H4 (cell line): ENCODE measurements at places on chromosomes 12 and 14.

- DNase-seq = no peak
Observed at GRCh38 chr12:34395056-34396005, 373.0 kb downstream of the ALG10 start.

GRCh38 chr14:64954491-64955240, 12.1 kb upstream of the GPX2 start:
- no peak for DNase-seq

DNA sequence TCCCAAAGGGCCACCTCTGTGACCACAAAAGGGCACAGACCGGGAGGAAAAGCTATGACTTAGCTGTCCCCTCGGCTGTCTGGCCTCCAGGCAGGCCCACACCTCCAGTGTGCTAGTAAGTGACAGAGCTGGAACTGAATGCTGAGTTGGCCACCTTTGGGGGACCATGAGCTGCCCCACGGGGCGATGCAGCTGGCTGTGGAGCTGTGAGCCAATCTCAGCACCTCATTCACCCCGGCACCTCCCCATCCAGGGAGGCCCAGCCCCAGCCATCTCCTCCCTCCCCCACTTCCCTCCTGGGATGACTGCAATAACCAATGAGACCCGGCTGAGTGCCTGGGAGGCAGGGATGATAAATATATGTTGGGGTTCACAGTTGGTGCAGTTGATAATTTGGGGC, 12.2 kb upstream of the TESC start:
- no peak for DNase-seq

- DNase-seq = no peak
Observed at GRCh38 chr14:63855281-63855680, 2.5 kb downstream of the SYNE2 start.

- DNase-seq = no peak
Observed at GRCh38 chr14:77375973-77376770, 722 bp downstream of the TMED8 start.

DNA sequence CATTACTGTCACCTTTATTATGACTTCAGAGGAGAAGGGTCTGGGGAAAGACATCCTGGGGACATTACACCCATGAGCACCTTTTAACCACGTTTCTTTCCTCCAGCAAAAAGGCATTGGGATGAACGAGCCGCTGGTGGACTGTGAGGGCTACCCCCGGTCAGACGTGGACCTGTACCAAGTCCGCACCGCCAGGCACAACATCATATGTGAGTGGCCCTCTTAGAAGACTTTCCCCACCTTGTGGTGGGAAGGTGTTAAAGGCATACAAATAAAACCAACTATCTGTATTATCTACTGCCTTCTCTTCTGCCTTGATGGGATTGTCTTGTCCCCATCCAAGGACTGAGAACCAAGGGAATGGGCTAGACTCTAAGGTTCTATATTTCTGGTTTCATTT, 6.0 kb downstream of the PSMD9 start:
- no peak for DNase-seq

DNA sequence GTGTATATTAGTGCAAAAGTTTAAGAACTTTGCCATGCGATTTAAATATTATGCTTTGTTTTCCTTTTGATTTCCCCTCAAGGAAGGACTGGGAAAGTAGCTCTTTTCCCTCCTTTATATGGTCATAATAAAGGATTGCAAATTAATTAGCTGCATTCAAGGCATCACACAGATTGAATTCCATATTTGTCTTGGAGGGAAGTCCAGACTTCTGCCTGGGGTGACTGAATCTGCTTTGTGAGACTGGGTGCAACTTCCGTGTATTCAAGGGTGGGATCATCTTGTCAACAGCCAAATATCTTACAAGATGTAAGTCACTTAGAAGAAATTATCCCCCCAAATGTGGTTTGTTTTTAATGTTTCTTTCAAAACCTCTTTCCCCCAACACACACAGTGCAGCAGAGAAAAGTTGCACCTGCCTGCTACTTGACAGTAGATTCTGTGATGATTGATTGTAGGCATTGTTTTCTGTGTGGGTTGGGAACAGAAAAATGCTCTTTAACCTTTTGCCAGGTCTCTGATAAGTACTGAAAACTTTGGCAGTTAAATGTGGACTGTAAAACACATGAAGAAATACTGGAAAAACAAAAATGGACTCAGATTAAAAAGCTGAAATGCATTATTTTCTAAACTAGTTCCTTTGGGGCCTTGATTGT, 28.4 kb downstream of the STK38L start:
- no peak for DNase-seq
